MM.1S (cell line): ENCODE measurements at places on chromosomes 3 and 15.

GRCh38 chr3:141505166-141505565 is 18.3 kb downstream of the RASA2 start:
- H3K27me3 ChIP-seq = no peaks in the 10 kb centered on the region
- H3K36me3 ChIP-seq = 0 out of 2 replicates have a peak, but pooled peaks cover 3% of the 10 kb centered on the region
- H3K4me3 ChIP-seq = no peak overlapping the region
- peaks cover 4% of the 10 kb centered on the region for H3K4me1 ChIP-seq
- DNase-seq = no peak
- no peak overlapping the region for H3K27ac ChIP-seq

- H3K27ac ChIP-seq = no peak overlapping the region
- H3K27me3 ChIP-seq = no peaks in the 10 kb centered on the region
- H3K36me3 ChIP-seq = no peaks in the 10 kb centered on the region
- no peak overlapping the region for H3K4me3 ChIP-seq
- no peak for DNase-seq
Measured at GRCh38 chr3:37904601-37905000, 42.9 kb downstream of the CTDSPL start.

DNA sequence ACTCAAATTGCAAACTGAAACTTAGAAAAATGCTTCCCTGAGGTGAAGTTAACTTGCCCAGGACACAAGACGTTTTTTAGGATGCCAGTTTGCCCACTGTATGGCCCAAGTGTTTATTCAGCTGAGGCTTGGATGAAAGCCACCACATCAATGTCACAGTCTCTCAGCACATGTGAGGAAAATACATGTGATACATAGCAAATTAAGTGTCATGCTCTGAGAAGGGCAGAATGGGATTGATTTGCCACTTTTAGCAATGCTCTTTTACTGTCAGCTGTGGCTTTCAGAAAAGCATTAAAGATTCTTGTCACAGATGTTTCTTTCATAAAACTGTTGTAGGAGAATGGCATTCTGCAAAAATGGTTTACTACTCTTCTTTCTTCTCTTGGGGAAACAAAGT is 165.5 kb downstream of the ZIC1 start:
- H3K36me3 ChIP-seq = no peaks in the 10 kb centered on the region
- H3K4me1 ChIP-seq = no peaks in the 10 kb centered on the region
- H3K27me3 ChIP-seq = no peaks in the 10 kb centered on the region
- DNase-seq = no peak
- no peak overlapping the region for H3K27ac ChIP-seq

DNA sequence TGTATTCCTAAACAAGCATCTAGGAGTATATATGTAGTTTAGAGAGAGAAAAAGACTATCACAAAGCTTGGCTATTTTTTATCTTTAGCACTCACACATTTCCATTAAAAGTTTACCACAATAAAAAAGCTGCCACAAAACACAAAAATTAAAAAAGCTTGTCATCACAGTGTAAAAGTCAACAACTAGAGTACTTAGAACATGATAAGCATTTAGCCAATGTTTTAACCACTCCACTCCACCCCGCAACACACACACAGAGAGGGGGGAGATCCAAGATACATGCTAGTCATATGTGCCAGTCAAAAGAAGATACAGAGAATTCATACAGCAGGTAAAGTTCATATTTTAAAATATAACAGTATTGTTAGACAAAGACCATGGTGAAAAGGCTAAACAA is 79.7 kb downstream of the STAG1 start:
- H3K36me3 ChIP-seq = no peaks in the 10 kb centered on the region
- no peaks in the 10 kb centered on the region for H3K4me1 ChIP-seq
- no peak overlapping the region for H3K27ac ChIP-seq
- H3K4me3 ChIP-seq = no peak overlapping the region
- H3K27me3 ChIP-seq = no peaks in the 10 kb centered on the region
- no peak for DNase-seq

DNA sequence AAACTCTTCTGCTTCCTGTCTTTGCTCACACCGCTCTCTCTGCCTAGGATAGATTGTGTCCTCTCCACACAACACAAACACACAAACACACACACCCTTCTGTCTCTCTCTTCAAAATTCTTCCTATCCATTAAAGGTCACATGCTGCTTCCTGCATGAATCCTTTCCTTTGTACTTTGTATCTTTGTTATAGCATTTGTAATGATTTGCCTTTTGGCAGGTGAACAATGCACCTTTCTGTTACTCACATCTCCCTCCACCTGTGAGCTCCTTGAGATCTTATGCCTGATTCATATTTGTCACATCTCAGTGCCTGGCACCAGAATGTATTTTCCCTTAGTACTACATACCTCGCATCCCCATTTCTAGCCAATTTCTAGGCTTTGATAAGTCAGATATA is 251.4 kb upstream of the UMPS start:
- H3K4me1 ChIP-seq = no peaks in the 10 kb centered on the region
- H3K27me3 ChIP-seq = no peaks in the 10 kb centered on the region
- no peak for DNase-seq
- H3K36me3 ChIP-seq = no peaks in the 10 kb centered on the region
- H3K4me3 ChIP-seq = no peak overlapping the region

DNA sequence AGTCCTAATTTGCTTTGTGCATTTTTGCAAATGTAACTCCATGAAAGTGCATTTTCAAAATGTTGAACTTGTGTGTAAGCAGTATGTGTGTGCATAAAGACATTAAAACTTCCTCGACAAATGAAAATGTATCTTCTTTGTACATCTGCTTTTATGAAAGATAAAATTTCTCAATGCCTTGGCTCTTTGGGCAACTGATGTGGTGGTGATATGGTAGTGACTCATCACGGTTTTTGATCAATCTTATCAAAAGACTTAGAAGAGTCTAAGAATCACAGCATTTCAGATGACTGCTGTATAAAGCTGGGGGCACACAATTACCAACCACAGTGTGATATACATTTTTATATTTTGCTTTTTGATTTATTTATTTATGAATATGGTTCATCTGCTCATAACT is 5.4 kb upstream of the MASP1 start:
- no peaks in the 10 kb centered on the region for H3K4me1 ChIP-seq
- H3K27ac ChIP-seq = no peak overlapping the region
- no peak overlapping the region for H3K4me3 ChIP-seq
- DNase-seq = no peak
- no peaks in the 10 kb centered on the region for H3K27me3 ChIP-seq

- no peaks in the 10 kb centered on the region for H3K4me1 ChIP-seq
- no peaks in the 10 kb centered on the region for H3K36me3 ChIP-seq
- no peak overlapping the region for H3K27ac ChIP-seq
- no peaks in the 10 kb centered on the region for H3K27me3 ChIP-seq
- DNase-seq = no peak
Measured at GRCh38 chr3:43647331-43648166, 25.7 kb upstream of the ANO10 start.

DNA sequence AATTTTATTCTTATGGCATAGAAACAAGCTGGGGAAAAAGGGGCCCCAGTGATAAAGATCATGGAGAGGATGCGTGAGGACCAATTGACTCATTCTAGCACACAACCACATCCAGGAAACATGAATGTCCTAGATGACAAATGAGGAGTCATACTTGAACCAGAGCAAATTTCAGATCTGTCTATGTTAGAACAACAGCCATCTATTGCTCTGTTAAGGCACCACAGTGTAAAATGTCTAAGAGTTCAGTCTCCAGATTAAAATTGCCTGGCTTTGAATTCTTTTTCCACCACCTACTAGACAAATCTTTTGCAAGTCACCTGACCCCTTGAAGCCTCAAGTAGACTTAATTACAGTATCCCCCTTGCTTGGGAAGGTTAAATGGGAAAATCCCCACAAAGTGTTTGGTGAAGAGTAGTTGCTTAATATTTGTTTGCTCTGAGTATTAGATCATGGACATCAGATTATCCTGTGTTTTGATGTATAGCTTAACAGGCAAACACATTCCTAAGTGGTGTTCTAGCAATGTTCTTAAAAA is 258.7 kb upstream of the TGFBR2 start:
- H3K4me1 ChIP-seq = no peaks in the 10 kb centered on the region
- H3K36me3 ChIP-seq = no peaks in the 10 kb centered on the region
- H3K27me3 ChIP-seq = no peaks in the 10 kb centered on the region
- no peak for DNase-seq
- no peak overlapping the region for H3K4me3 ChIP-seq
- no peak overlapping the region for H3K27ac ChIP-seq

GRCh38 chr3:134029256-134029733 is 430 bp downstream of the SLCO2A1 start:
- no peak for DNase-seq
- H3K27ac ChIP-seq = no peak overlapping the region
- no peaks in the 10 kb centered on the region for H3K36me3 ChIP-seq
- peak overlapping the region; percentile 33; the same call in 1 of the 2 replicates for H3K4me3 ChIP-seq
- H3K27me3 ChIP-seq = 0 out of 2 replicates have a peak, but pooled peaks cover 5% of the 10 kb centered on the region
